ENCODE measurements at places on chromosomes 7 and 10.

DNA sequence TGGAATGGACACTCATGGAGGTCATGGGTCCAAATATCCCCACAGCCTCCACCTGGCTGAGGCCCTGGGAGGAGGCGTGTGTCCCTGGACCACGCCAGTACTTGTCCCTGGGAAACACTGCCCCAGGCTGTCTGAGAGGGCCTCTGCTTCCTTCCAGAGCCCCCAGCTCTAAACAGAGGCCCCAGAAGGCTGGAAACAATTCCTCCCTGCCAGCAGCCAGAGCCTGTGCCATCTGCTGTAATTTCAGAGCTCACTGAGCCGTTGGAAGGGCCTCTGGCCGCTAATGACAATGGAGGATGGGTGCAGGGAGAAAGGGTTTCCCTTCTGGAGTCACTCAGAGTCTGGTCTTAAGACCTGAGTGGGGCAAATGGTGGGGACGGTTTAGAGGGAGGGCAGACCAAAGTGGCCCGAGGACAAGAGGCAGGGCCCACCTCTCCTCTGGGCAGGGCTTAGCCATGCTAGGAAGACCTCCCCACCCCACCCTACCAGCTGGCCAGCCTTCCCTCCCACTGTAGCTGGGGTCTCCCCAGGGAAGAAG lies 7.1 kb downstream of the CHAT start:
- no peak for DNase-seq

- no peak for DNase-seq
Measured at GRCh38 chr7:5528815-5529442, 105.3 kb upstream of the TNRC18 start.

GRCh38 chr10:5890452-5890915 lies 441 bp downstream of the FBH1 start:
- DNase-seq: no peak

- no peak for DNase-seq
Measured at GRCh38 chr10:77350711-77351119, 286.9 kb downstream of the KCNMA1 start.

GRCh38 chr7:151599401-151600227 lies 79.9 kb upstream of the RHEB start:
- no peak for DNase-seq

- DNase-seq: no peak
Measured at GRCh38 chr10:71339796-71340589, 20.9 kb downstream of the SLC29A3 start.

- no peak for DNase-seq
Measured at GRCh38 chr10:76015245-76015644, 583.8 kb downstream of the LRMDA start.

GRCh38 chr10:79140855-79141254 lies 72.1 kb downstream of the ZMIZ1 start:
- DNase-seq: no peak
